ENCODE measurements at places on chromosomes 12 and 14.

- DNase-seq = no peak
Observed at GRCh38 chr12:123064885-123065619, 84.6 kb downstream of the ARL6IP4 start.

GRCh38 chr14:100438678-100439592 lies 115.8 kb downstream of the SLC25A47 start:
- DNase-seq = peak; percentile 31

DNA sequence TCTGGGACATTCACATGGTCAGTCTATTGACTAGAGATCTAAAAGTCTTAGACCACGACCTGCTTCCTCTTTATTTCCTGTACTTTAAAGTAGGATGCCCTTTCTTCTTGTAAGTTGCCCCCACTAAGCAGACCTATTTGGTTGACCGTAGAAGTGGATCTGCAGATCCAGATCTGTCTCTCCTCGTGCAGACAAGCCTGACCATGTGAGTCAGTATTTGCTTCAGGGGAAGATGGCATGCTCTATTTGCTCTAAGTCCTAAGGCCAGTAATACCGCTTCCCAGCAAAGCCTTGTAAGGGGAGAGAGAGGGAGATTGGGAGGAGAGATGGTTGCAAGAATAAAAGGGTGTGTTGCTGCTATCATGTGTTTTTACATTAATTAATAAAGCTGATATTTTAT lies 46.8 kb downstream of the KCNC2 start:
- no peak for DNase-seq

DNA sequence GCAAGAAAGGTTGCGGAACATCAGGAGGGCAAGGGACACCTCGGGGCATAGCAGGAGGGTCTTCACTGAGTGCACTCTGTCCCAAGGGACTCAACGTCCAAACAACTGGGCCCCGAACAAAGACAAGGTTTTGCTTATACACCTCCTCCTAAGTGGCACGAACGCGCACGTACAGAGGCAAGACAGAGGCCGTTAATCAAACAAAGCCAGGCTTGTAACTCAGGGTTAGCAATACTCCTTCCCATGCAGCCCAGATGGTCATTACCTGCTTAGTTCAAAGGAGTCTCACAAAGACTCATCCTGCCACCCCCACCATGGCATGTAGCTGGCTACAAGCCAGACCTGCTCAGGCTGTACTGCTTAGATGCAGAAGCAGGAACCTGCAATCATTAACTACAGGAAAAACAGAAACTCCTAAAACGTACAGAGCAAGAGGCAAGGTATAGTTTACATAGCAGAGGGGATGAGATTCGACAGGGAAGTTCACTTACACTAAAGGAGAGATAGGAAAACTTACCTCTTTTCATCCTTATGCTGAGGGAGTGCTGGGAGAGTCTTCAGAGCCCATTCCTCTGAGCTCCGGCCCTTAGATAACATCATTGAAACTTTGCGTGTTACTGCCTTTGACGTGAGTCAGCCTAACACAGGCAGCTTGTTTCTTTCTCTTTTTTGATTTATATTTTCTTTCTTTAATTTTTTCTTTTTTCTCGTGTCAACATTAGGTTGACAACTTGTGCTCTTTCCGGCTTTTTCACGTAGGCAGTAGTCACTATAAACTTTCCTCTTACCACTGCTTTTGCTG lies 1319.1 kb downstream of the TMEM121 start:
- no peak for DNase-seq

- DNase-seq = no peak
Observed at GRCh38 chr12:84698576-84699333, 213.8 kb downstream of the SLC6A15 start.

DNA sequence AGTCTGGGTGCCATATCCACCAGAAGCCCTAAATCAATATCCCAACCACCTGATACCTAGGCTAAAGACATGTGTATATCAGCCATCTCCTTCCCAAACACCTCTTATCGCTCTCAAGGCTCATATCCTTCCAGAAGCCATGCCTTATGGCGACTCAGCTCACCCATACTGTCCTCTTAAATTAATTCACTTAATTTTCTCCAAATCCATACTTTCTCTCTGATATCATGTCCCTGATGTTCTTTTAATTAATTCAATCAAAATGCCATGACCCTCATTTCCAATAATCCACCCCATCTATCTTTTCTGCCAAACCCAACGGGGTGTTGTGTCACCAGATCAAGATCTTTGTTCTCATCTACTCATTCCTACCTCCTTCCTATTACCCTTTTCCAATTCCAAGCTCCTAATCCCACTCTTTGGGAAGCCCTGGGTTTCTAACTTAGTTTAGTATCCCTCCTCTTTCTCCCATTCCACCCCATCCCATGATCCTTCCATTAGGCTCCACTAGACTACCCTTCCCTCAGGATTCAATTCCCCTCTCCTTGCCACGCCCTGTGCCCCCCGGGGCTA lies 723 bp downstream of the ATF7 start:
- no peak for DNase-seq

DNA sequence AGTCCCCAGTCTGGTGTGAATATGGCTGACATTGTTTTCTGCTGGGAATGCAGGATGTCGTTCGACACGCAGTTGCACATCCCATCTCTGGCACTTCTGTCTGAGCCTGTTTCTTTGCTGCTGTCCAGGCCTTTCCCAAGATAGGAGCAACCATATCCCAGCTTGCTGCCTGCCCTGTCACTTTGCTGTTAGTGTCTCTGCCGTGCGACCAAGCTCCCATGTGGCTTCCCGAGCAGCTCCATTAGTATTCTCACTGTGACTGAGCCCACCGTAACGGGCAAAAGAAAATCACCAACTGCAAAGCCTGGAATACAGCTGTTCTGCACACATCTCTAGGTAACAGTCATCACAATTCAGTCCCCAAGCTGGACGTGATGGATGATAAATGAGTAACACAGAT lies 66.0 kb upstream of the CPSF6 start:
- DNase-seq = no peak

GRCh38 chr14:84410344-84410743 lies 1119.6 kb upstream of the FLRT2 start:
- DNase-seq = no peak

- no peak for DNase-seq
Observed at GRCh38 chr14:32565256-32565655, 236.2 kb downstream of the AKAP6 start.

- DNase-seq = no peak
Observed at GRCh38 chr14:31080484-31080883, 54.3 kb upstream of the STRN3 start.

- DNase-seq = peak; percentile 92
Observed at GRCh38 chr14:68510201-68511128, 282.4 kb downstream of the ZFP36L1 start.

DNA sequence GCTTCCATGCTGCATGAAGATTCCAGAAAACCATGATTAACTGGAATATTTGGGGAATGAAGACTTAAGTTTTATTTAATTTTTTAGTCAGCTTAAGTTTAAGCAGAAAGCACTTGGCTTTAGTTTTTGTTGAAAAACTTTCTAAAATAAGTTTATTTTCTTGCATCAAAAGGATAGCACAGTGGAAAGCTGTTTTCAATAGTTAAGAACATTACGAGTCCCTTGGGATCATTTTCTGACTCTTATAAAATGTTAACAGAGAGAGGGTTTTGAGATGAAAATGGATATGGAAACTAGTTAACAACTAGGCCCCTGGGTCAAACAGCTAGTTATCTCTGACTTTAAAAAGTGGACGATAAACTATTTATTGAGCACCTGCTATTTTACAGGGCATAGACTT lies 181.9 kb upstream of the SLC38A2 start:
- peak; percentile 27 for DNase-seq

DNA sequence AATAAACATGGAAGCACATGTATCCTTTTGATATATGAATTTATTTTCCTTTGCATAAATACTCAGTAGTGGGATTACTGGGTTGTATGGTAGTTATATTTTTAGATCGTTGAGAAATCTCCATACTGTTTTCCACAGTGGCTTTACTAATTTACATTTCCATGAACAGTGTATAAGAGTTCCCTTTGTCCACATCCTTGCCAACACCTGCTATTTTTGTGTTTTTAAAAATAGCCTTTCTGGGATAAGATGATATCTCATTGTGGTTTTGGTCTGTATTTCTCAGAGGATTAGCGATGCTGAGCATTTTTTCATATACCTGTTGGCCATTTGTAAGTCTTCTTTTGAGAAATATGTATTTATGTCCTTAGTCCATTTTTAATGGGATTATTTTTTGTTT lies 329.2 kb upstream of the KITLG start:
- no peak for DNase-seq

- peak; percentile 56 for DNase-seq
Observed at GRCh38 chr12:95351748-95352147, 122.2 kb upstream of the METAP2 start.

GRCh38 chr12:6823182-6824084 lies 1.8 kb downstream of the GPR162 start:
- DNase-seq = no peak

DNA sequence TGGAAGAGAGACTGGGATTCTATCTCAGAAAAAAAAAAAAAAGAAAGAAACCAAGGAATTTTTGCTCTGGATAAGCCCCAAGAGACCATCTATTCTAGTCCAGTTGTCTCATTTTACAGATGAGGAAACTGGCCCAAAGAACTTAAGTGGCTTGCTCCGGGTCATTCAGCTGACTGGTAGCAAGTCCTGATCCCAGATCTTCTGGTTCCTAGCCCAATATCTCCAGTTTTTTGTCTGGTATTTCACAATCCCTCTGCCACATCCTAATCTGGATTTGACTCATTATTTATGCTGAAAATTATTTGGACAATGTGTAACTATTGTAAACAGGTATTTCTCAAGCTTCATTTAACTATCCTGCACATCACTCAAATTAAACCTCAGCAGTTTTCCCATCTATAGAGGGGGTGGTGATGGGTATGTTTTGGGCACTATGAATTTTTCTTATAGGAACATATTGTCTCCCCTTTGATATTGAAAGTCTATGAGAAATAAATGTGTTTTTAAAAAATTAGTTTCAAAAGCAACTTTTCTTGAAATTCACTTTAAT lies 43.4 kb downstream of the PPP2R5E start:
- peak; percentile 93 for DNase-seq

DNA sequence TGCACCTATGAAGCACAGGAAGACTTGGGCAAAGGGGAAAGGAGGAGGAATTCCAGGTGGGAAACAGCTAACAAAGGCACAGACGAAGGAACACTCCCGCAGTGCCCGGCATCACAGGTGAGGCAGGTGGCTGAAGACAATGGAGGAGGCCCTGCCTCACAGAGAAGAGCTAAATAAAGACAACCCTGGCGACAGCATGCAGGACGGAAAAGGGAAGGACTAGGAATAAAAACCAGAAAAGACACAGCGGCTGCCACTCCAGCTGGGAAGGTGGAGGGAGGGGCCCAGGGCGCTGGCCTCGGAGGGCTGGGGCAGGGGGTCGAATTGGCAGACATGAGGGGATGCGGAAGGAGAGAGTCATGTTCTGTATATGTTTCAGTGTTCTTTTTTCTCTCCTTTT lies 43.0 kb upstream of the ANO2 start:
- no peak for DNase-seq

GRCh38 chr12:88227263-88227662 lies 85.2 kb downstream of the TMTC3 start:
- DNase-seq = no peak

DNA sequence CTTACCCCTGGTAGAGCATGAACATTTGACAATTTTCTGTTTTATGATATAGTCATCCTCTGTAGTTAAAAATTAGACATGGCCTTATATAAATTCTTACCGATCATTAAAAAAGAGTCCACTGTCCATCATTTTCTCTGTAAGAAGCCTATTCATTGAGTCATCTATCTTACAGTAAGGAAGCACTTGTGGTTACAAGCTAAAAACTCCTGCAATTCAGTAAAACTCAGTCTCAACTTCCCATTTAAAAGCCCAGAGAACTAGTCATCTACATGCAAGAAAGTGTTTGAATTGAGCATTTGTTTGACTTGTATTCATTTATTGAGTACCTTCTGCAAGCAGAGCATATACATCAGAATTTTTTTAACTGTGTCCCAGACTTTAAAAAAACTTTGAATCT lies 63.3 kb downstream of the GTF2A1 start:
- DNase-seq = no peak

DNA sequence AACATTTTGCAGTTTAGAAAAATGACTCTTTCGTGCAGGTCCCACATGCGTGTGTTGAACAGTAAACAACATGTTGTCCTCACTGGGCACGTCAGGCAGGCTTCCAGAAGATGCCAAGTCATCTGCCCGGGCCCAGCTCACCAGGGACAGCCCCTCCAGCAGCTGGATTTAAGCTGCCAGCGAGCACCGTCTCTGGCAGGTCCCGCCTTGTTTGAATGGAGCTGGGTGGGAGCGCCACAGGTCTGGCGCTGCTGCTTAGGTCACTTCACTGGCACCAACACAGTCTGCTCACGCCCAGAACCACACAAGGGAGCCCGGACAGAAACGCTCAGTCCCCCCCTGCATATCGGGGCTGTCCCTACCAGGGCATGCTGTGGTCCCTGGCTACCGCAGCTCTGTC lies 33.1 kb upstream of the MMP17 start:
- DNase-seq = no peak

DNA sequence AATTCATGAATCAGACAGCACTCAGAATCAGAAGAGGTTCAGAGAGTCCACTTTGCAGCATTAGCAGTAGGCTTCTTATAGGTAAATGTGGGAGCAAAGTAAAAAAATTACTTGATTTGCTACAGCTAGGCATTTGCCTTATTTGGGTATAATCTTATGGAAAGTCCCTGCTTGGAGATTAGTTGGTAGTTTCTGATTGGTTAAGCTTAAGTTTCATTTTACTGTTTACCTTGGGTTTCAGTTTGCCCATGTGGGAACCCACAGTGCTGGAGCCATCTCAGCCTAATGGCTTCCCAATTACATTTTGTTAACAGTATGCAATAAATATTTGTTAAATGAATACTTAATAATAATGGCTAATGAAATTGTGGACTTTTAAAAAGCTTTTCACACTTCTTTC lies 311.0 kb upstream of the FLRT2 start:
- no peak for DNase-seq

DNA sequence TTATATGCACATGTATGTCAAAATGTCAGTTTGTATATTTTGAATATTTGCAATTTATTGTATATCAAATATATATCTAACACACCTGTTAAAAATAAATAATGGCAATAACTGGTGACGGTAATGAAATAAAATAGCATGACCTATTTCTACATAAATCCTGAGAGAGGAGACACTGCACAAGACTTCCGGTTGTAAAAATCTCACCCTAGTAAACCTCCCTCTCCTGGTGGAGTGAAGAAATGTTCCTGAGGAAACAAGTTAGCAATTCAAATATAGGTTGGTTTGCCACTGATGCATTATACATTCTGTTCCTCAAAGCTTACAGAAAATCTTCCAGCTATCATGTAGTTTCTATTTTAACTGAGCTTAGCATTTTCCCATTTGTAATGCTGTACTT lies 166.1 kb upstream of the SYT10 start:
- DNase-seq = no peak

GRCh38 chr14:100015251-100015655 lies 50.0 kb upstream of the EVL start:
- DNase-seq = peak; percentile 29

DNA sequence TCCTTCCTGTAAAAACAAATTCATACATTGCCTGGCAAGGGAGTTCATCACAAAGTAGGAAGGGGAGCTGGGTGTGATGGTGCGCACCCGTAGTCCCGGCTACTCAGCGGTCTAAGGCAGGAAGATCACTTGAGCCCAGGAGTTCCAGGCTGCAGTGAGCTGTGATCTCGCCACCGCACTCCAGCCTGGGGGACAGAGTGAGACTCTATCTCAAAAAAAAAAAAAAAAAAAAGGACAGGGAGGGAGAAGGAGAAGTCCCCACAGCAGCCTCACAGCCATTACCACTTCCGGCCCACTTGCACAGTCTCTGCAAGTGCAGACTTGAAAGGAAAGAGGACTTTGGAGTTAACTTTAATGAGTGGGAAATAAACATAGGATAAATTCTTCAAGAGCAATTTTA lies 121.0 kb downstream of the FBXL14 start:
- no peak for DNase-seq

- DNase-seq = no peak
Observed at GRCh38 chr12:57072661-57073060, 5.9 kb downstream of the NEMP1 start.

Data from fibroblast of gingiva (primary cell).